ENCODE measurements at places on chromosomes 1 and 21.

- DNase-seq = no peak
Observed at GRCh38 chr1:185917646-185918045, 183.5 kb downstream of the HMCN1 start.

DNA sequence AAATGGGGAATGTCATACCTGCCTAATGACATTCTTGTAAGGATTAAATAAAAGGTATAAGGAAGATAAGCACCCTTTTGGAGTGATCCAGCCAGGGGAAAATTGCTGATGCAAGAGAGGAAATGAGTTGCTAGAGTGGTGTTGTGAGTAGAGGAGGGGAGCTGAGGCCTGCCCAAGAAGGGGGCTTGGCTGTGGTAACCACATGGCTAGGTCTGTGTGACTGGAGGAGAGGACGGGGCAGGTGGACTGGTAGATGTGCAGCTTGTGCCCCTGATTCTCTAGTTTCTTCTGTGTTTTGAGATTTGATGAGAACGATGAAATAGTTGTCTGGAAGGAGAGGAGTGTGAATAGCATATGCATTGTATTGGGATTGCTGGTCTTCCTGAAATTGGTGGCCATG, 6.6 kb downstream of the TXLNA start:
- no peak for DNase-seq

GRCh38 chr1:230498704-230499103, 72.6 kb upstream of the PGBD5 start:
- DNase-seq = no peak

GRCh38 chr1:224605482-224606181, 10.5 kb upstream of the CNIH3 start:
- no peak for DNase-seq

GRCh38 chr1:55323760-55324159, 108.6 kb upstream of the USP24 start:
- DNase-seq = no peak

GRCh38 chr1:2330519-2331199, 60.7 kb downstream of the MORN1 start:
- DNase-seq = no peak

DNA sequence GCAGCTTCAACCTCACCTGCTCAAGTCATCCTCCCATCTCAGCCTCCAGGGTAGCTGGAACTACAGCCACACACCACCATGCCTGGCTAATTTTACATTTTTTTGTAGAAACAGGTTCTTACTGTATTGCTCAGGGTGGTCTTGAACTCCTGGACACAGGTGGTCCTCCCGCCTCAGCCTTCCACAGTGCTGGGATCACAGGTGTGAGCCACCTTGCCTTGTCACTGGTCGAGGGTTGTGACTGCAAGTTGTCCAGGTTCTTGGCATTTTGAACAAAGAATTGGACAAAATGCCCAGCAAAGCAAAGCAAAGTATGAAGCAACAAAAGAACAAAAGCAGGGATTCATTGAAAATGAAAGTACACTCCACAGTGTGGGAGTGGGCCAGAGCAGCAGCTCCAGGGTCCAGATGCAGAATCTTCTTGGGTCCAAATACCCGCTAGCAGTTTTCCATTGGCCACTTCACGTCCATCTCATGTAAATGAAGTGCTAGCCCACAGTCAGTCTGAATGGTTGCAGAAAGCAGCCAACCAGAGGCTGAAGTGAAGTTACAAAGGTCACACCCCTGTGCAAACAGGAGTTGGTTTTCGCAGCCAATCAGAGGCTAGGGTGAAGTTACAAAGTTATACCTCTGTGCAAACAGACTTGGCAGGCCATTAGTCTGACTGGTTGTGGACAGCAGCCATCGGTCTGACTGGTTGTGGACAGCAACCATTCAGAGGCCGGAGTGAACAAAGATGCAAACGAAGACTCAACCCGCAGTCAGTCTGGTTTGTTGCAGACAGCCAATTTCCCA, 109.5 kb upstream of the KIF26B start:
- DNase-seq = peak; percentile 39

GRCh38 chr1:204203206-204203767, 7.0 kb upstream of the KISS1 start:
- DNase-seq = no peak

GRCh38 chr1:108653431-108654105, 7.3 kb downstream of the HENMT1 start:
- no peak for DNase-seq

GRCh38 chr21:31191553-31191952, 152.5 kb downstream of the TIAM1 start:
- no peak for DNase-seq

- no peak for DNase-seq
Observed at GRCh38 chr1:232462213-232462612, 167.7 kb downstream of the SIPA1L2 start.

DNA sequence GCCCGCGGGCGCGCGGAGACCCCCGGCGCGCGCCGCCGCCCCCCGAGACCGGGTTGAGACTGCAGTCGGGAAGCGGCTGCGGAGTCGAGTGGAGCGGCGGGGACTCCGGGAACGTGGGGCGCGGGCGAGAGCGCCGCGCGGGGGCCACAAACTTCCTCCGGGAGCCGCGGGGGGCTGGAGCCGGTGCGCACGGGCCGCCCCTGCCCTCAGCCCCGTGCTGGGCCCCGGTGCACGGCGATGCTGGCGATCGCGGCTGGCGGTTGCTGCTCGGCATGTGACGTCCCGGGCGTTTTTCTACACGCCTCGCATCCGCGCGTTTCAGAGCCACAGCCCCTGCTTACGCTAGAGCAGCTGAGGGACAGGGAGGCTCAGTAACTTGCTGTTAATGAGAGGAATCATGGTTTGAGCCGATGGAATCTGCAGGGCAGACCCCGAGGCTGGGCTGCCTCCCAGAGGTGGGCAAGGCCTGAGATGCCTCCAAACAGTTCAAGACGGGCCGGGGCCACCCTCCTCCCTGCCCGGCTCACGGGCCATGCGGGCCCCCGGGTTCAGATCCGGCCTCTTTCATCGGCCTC, 520 bp downstream of the TMEM201 start:
- DNase-seq = peak; percentile 10

GRCh38 chr1:66405061-66405460, 128.9 kb upstream of the SGIP1 start:
- DNase-seq = no peak

DNA sequence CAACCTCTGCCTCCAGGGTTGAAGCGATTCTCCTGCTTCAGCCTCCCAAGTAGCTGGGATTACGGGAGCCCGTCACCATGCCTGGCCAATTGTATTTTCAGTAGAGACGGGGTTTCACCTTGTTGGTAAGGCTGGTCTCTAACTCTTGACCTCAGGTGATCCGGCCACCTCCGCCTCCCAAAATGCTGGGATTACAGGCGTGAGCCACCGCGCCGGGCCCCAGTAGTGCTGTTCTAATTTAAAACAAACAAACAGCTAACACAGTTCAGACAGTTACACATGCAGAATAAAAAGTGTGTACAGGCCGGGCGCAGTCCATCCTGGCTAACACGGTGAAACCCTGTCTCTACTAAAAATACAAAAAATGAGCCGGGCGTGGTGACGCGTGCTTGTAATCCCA, 35.6 kb upstream of the OPRD1 start:
- no peak for DNase-seq

GRCh38 chr1:67601955-67602354, 83.0 kb upstream of the GADD45A start:
- DNase-seq = no peak

DNA sequence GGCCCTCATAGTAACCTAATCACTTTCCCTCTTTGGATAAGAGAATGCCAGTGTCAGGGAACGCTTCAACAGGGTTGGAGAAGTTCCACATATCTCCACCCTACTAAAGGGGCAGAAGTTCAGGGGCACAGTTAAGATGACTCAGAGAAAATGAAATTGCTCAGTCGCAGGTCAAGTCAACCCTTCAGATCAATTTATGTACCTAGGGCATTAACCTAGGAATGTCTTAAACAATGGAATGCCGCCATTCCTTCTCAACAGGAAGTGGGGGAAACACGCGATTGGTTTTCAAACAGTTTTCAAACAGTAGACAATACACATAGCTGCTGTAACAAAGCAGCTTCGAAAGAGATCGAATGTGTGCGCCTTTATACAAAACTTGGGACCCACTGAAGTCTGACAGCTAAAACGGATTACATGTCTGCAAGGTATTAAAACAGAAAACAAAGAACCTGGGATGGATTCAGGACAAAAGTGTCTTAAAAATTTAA, 897 bp downstream of the SLC25A24 start:
- DNase-seq = peak; percentile 5

- no peak for DNase-seq
Observed at GRCh38 chr1:75275631-75276030, 141.4 kb downstream of the LHX8 start.

GRCh38 chr1:74486036-74486435, 26.4 kb downstream of the LRRC53 start:
- DNase-seq = no peak

DNA sequence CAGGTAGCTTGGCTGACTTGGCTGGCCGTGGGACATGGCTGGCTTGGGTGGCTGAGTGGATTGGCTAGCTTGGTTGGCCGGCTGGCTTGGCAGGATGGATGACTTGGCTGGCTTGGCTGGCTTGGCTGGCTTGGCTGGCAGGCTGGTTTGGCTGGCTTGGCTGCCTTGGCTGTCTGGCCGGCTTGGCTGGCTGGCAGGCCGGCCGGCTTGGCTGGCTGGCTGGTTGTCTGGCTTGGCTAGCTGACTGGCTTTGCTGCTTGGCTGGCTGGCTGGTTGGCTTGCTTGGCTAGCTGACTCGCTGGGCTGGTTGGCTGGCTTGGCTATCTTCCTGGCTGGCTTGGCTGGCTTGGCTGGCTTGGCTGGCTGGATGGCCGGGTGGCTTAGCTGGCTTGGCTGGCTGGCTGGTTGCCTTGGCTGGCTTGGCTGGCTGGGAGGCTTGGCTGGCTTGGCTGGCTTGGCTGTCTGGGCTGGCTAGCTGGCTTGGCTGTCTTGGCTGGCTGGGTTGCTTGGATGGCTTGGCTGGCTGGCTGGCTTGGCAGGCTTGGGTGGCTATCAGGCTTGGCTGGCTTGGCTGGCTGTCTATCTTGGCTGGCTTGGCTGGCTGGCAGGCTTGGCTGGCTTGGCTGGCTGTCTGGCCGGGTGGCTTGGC, 129.7 kb upstream of the FAM72C start:
- DNase-seq = no peak

GRCh38 chr1:231636157-231636556, 9.6 kb downstream of the DISC1 start:
- DNase-seq = no peak

DNA sequence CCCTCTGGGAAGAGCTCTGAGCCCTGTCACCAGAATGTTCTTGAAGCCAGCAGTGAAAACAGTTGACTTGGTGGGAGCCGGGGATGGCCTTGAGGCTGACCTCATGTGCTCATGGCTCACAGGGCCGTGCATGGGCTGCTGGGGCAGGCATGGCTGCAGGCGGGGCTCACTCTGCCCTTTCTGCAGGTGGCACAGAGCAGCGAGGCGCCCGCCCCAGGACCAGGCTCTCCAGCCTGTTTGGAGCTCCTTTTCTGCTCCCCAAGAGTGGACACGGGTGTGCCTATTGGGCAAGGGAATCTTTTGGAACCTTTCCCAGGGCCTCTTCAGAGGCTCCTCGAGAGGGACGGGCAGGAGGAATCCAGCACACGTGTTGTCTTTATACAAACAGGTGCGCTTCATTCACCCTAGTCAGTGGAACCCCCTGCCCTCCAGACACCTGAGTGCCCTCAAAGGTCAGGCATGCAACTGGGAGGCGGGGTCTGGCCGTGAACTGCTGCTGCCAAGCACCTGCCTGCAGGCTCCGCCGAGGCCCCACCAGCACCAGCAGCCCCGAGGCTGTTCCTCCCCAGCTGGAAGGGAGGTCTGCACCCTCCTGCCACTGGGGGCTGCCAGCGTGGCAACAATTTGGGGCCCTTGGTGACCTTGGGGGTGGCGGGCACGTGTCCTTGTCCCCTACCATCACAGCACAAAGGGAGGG, 2.6 kb upstream of the TTC34 start:
- DNase-seq = no peak

GRCh38 chr21:41164981-41165655, 2.8 kb upstream of the BACE2 start:
- DNase-seq = peak; percentile 36

- no peak for DNase-seq
Observed at GRCh38 chr1:51756290-51756689, 122.2 kb downstream of the NRDC start.

DNA sequence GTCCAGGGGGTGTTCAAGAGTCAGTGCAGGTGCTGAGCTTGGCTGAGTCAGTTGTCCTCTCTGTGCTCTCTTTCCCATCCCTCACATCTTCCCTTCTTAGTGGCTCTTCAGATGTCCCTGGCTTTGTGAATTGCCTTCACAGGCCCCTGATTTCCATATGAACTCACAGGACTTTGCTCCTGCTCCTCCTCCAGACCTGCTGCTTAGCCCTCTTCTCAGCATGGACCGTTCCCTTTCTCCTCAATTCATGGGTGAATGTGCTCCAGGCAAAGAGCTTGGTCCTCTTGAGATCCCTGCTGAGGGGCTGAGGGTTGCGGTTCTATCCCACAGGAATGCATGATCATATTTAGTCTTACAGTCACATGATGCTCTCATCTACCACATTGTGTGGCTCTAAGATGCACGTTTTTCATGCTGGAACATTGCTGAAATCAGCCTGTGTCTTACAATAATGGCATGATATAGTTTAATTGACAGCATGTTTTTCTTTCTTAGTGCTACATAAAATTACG, 30.5 kb downstream of the CACNA1E start:
- DNase-seq = no peak

DNA sequence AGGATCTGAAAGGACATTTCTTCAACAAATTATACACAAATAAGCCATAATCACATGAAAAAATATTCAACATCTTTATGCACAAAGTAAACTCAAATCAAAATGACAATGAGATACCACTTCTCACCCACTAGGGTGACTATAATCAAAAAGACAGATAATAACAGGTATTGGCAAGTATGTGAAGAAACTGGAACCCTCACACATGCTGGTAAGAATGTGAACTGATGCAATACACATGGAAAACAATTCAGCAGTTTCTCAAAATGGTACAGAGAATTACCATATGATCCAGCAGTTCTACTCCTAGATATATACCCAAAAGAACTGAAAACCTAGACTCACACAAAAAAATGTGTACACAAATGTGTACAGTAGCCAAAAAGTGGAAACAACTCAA, 62.5 kb downstream of the CHD5 start:
- no peak for DNase-seq

GRCh38 chr1:68276448-68276847, 44.1 kb upstream of the WLS start:
- no peak for DNase-seq

DNA sequence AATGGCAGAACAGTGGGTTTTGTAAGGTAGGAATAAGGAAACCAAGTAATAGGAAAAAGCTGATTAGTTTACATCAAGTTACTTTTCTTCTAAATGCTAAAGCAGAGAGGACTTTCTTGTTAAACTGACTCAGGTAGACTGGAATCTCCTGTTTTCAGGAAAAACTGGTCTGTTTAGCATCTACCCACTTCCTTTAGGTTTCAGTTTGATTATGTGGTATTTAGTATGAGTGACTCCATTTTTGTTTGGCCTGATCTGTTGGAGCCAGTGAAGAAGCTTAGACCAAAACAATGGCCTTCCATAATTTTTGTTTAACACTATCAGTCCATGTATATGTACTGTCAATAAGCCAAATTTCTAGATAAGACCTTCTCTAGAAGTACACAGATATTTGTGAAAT, 88.4 kb downstream of the EPB41 start:
- DNase-seq = no peak
